T-helper 2 cell (primary cell): ENCODE measurements at places on chromosomes 13 and 19.

DNA sequence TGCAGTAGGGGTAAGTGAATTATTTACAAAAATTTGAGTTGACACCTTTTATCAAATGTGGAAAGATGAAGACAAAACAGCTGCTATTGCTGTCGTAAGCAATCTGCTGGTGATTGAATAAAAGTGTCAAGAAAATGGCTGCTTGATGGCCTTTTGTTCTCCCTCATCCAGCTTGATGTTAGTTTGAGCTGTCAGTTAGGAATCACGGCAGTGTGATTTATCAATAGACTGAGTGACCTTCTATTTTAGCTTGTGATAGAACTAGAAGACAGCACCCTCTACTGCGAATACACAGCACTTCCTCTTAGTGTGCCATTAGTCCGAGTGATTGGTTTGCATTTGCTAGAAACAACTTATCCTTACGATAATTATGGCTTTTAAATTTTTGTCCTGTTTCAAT lies 76.3 kb downstream of the MZT1 start:
- no peak for DNase-seq

- no peak for DNase-seq
Observed at GRCh38 chr19:2117215-2117960, 20.7 kb downstream of the IZUMO4 start.

DNA sequence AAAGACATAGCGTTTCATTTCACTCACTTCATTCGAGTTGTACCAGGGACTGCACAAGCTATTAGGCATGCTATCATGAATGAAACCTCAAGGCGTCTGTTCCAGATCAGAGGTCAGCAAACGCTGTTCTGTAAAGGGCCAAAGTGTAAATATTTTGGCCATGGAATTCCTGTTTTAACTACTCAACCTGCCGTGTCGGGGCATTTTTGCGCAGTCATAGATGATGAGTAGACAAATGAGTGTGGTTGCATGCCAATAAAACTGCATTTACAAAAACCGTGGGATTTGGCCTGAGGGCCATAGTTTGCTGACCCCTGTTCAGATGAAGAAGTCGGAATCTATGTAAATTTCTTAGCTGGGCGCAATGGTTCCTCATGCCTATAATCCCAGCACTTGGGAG lies 6.5 kb downstream of the INSR start:
- no peak for DNase-seq

DNA sequence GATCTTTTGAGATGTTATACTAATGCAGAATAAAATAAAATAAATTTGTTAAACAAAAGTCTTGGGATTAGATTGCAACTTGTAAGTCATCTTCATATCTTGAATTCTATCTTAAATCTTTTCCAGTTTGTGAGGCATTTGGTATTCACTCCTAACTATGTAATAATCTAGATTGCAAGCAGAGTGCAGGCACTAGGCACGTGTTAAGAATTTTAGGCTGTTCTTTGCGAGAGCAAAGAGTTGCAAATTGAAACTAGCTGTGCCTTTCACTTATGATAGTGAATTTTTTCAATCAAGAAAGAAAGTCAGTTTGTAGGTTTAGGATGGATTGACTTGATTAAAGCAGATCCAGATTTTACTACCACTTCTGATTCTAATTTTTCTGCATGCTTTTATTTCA lies 264.1 kb upstream of the SPRY2 start:
- DNase-seq: no peak

- no peak for DNase-seq
Observed at GRCh38 chr19:49395581-49396407, 7.7 kb downstream of the KASH5 start.

- DNase-seq: no peak
Observed at GRCh38 chr19:29795461-29796172, 16.2 kb upstream of the CCNE1 start.

GRCh38 chr13:50401049-50401505 lies 385.8 kb downstream of the KCNRG start:
- no peak for DNase-seq

GRCh38 chr13:41054212-41054877 lies 7.0 kb upstream of the WBP4 start:
- no peak for DNase-seq

DNA sequence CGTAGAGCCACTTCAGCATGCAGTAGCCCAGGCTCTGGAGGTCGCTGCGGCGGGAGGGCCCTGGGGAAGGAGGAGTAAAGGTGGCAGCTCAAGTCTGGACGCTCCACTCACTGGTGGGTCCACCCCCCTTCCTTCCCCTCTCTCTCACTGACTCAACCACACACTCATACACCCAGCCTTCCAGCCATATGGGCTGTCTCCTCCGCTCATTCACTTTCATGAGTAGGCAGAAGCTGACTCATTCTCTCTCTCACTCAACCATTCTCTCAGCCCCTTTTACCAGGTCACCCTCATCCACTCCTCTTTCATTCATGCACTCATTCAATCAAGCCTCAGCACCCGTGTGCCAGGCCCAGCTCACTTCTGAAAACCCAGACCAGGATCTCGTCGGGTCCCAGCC lies 27.5 kb upstream of the SIGLEC11 start:
- DNase-seq: no peak

GRCh38 chr13:94657167-94657566 lies 55.2 kb downstream of the SOX21 start:
- DNase-seq: no peak

- DNase-seq: no peak
Observed at GRCh38 chr19:3782330-3782729, 3.9 kb downstream of the MATK start.

GRCh38 chr19:49231389-49231788 lies 73.8 kb downstream of the TRPM4 start:
- peak; percentile 21 for DNase-seq

DNA sequence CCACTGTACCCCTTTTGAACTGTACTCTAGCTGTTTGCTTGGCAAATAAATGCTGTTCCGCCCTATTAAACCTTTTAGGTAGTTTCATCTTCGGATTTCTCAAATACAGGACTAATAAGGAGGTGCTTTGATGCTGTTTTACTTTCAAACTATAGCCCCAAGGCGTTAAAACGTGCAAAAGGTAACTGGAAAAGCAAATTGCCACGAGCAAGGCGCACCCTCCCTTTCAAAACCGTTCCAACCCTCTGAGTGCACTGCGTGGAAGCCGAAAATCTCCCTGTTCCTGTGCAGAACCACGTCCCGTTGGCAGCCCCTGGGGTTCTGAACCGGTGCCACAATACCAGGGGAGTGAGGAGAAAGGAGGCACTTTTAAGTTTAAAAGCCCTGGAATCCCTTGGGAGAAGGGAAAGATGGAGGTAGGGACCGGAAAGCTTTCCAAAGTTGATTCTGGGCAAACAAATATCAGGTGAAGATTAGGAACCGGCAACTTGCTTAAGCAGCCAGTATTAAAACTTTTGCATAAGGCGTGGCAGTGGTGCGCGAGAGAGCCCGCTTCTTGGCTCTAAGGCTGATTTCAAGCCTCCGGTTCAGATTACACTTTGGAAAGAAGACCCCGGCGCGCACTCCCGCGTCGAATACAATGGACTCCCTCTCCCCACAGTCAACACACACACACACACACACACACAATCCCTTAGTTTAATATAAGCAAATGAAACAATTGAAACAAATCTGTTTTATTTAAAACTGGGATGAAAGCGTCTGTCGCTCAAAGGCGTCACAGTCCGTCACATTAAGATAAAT lies 9.5 kb downstream of the POU4F1 start:
- no peak for DNase-seq

DNA sequence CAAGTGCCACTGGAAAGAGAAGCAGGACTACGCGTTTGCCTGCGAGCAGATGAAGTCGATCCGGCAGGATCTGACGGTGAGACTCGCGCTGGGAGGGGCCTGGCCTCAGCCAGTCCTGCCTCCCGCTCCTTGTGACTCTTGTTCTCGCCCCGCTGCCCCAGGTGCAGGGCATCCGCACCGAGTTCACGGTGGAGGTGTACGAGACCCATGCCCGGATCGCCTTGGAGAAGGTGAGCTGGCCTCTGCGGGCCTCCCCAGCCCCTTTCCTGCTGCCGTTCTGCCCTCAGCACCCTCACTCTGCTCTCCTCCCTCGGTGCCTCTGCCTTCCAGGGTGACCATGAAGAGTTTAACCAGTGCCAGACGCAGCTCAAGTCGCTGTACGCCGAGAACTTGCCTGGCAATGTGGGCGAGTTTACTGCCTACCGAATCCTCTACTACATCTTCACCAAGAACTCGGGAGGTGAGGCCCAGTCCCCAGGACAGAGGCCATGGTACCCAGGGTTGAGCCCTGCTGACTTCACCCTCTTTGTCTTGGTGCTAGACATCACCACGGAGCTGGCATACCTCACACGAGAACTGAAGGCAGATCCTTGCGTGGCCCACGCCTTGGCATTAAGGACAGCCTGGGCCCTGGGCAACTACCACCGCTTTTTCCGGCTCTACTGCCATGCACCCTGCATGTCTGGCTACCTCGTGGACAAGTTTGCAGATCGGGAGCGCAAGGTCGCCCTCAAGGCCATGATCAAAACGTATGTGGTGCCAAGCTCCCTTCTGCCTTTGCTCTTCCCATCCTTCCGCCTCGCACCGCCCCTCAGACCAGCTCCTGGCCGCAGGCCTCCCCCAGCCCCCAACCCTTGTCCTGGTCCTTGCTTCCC lies 5.6 kb downstream of the LENG9 start:
- DNase-seq: no peak

- DNase-seq: peak; percentile 67
Observed at GRCh38 chr13:29923554-29924481, 73.4 kb upstream of the UBL3 start.

DNA sequence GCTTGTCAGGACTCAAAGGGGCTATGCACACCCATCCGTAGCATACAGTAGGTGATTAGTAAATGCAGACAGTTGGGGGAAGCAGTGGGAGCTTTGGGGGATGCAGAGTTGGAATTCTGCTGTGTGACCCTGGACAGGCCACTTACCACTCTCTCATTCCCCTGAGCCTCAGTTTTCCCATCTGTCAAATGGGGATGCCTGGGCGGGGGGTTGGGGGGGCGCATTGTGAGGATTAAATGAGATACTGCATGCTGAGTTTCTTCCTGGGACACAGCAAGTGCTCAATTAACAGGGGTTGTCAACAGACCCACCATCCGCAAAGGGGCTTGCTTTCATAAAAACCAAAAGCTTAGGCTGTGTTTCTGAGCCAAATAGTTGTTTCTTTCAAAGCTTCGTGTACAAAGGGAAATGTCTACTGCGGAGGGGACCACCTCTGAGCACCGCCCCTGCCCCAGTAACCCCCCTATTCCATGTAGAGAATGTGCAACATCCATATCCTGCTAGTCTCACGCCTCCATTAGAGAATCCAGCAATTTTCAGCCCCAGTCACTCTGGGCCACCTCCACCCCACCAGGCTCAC lies 132.4 kb downstream of the IER2 start:
- DNase-seq: no peak

GRCh38 chr13:78131811-78132210 lies 213.2 kb upstream of the EDNRB start:
- no peak for DNase-seq

- no peak for DNase-seq
Observed at GRCh38 chr19:7230826-7231225, 63.4 kb downstream of the INSR start.

GRCh38 chr13:33185853-33186252 lies 99.7 kb downstream of the STARD13 start:
- DNase-seq: no peak

DNA sequence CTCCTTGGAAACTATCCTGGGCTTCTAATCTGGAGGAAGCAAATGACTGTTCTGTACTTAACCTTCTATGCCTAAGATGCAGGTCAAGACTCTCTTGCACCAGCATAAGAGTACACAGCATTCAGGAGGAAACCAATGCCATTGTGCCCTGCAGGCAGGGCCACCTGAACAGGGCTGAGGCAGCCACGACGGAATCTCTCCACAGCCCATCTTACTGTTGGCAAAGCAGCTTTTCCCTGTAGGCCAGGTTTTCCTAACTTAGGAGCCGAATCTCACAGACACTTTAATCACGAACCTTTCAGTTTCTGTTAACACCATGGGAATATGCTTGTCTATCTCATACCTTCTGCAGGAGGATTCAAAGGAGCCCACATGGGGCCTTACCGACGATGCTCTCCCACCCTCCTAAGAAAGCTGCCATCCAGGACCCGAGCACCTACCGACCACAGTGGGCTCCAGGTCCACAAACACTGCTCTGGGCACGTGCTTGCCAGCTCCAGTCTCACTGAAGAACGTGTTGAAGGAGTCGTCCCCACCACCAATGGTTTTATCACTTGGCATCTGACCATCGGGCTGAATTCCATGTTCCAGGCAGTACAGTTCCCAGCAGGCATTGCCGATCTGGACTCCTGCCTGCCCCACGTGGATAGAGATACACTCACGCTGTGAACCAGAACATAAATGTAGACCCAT lies 2.6 kb downstream of the TUBA3C start:
- no peak for DNase-seq

GRCh38 chr19:38478273-38478971 lies 44.9 kb downstream of the RYR1 start:
- no peak for DNase-seq

- DNase-seq: no peak
Observed at GRCh38 chr19:55650126-55650557, 2.1 kb downstream of the CCDC106 start.

- no peak for DNase-seq
Observed at GRCh38 chr19:7860714-7861618, 13.2 kb downstream of the PRR36 start.

DNA sequence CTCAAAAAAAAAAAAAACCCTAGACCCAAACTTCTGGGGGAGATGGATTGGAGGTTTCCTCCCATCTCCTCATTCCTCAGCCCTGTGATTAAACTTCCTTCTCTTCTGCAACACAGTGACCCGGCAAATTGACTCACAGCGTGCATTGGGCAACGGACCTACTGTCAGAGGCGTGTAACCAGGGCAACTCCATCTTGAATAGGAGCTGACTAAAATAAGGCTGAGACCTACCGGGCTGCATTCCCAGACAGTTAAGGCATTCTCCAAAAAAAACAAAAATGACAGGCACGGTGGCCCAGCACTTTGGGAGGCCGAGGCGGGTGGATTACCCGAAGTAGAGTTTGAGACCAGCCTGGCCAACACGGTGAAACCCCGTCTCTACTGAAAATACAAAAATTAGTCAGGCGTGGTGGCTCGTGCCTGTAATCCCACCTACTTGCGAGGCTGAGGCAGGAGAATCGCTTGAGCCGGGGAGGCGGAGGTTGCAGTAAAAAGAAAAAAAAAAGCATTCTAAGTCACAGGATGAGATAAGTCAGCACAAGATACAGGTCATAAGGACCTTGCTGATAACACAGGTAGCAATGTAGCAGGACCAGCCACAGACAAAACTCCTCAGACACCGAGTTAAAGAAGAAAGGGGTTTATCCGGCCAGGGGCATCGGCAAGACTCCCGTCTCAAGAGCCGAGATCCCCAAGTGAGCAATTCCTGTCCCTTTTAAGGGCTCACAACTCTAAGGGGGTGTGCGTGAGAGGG lies 5.4 kb upstream of the NLRP7 start:
- DNase-seq: no peak
